ENCODE measurements at places on chromosomes 6 and 20.

DNA sequence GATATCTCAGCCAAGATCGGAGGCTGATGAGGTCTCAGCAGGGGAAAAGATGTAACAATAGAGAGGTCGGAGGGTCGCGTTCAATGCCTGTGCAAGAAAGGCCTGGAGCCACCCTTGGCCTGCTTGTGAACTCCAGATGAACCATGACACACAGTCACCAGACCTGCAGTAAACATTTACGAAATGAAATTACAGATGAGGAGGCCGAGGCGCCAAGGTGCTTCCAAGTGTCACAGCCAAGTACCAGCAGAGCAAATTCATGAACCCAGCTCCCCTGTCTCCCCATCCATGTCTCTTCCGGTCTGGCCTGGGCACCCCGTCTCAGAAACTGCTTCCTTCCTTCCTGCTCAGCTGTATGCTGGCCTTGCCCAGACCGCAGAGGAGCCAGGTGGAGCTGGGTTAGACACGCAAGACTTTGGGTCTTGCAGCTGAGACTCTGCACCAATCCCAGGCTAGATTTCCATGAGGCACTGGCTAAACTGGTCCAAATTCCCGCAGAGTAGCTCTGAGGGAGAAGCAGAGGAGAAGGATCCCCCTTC lies 48.1 kb downstream of the CHMP4B start:
- no peak for DNase-seq

DNA sequence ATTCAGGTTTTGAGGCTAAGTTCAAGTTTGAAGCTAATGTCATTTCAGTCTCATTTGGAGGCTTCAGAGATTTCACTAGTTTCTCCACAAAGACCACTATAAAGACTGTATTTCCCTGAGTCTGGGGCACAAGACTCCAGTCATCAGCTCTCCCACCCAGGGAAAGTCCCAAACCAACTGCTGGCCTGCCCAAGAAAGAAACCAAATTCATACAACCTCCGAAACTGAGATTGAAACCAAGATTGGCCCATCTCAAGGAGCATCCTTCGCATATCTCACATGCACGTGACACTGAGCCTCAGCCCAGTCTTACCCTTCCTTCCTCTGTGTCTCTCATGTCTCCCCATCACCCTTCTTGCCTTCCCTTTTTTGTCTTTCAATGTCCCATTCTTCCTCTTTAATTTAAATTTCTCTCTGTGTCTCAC lies 3.5 kb upstream of the LTA start:
- no peak for DNase-seq

- no peak for DNase-seq
Measured at GRCh38 chr6:113184736-113185135, 672.4 kb upstream of the MARCKS start.

- DNase-seq, result no peak
Measured at GRCh38 chr6:40958738-40959137, 80.3 kb downstream of the UNC5CL start.

DNA sequence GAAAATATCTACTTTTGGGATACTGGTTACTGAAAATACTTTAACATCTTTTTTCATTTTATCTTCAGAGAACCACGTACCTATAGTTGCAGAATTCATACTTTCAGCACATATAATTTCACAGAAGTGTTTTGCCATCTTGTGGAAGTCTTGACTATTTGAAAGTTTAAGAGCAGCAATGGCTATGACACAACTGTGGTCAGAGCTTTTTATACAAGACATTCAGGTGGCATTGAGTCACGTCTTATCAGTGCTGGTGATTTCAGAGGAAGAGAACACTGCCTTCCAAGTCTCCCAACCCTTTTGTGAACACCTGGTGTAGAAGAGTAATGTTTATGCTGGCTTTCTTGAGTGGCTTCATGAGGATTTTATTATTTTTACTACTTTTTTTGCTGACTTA lies 171.6 kb downstream of the ARID1B start:
- DNase-seq, result no peak

- no peak for DNase-seq
Measured at GRCh38 chr6:89596484-89596883, 42.1 kb downstream of the LYRM2 start.

DNA sequence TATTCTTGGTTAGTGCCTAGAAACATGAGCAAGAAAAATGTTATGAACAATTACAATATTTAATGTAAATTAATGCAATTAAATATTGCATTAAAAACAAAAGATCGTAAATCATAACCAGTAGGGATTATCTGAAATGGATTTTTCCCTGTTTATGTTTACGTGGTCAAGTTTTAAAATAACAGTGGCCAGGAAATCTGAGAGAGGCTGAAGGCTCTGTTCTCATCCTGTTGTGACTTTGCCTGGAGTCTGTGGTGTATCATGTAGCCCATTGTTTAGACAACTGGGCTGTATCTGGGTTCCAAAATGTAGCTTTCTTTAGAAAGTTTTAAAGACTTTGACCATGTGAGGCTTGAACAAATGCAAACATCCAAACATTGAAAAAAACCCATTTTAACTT lies 2.4 kb downstream of the MYO6 start:
- DNase-seq, result no peak

GRCh38 chr6:122645256-122645655 lies 35.1 kb downstream of the PKIB start:
- no peak for DNase-seq

DNA sequence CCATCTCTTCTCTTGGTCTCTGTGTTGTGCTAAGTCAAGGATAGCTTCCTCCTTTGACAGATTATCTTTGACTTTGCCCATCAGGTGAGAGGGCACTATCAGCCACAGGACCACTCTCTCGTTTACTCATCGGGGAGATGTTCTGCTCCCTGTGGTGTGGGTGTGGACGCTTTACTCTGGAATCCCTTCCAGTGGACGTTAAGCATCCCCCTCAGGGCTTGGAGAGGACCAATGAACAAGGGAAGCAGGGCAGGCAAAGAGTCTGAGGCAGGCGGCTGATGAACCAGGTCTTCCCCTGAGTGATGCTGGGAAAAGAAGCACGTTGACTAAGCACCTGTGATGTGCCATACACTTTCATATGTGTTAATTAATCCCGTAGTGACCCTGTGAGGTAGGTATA lies 21.0 kb upstream of the RNF24 start:
- DNase-seq, result no peak

DNA sequence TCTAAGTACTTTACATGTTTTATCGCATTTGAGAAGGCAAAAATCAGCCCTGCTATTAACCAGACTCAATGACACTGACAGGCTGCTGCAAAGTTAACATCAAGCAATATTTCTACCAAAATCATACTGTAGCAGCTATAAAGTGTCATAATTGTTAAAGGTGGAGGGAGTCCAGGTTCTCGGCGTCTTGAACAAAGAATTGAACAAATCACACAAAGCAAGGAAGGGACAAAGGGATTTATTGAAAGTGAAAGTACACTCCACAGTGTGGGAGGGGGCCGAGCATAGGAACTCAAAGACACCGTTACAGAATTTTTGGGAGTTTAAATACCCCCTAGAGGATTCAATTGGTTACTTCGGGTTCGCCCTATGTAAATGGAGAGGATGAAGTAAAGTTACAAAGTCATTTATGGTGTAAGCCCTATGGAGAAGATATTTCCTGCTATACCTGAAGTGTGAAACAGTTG lies 12.9 kb upstream of the ZNF391 start:
- DNase-seq, result no peak

DNA sequence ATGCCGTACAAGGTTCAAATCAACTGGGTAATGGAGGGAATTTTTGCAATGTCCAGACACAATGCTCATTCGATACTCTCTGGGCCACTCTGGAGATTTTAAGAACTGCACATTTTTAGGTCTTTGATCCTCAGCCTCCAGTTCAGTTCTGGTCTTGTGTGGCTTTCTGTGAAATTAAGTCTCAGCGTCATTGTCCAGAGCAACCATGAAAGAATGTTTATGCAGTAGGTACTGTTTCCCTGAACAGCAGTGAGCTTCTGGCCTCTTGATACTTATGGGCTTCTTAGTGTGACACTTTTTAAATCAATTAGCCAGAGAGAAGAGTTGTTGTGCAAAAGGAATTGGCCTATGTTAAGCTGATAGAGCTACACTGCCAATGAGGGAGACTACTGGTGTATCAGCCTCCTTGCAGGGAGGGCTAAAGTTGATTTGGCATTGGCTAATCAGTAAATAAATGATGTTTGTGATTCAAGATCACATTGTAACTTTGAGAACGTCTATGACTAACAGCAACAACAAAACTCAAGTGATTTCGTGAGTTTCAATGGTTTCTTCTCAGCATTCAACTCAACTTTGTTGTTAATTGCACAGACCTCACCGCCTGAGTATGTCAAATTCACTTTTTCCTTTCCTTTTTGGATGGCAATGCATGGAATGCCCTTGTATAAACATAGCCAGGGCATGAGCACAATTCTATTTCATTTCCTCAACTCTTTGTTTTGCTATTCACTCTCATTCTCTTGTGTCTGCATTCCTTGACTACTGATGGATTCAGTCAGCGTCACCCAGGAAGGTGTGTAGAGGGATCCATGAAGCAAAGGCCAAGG lies 85.1 kb downstream of the GJA1 start:
- no peak for DNase-seq

GRCh38 chr6:56188429-56188828 lies 59.0 kb downstream of the COL21A1 start:
- DNase-seq, result no peak

GRCh38 chr6:31402324-31403282 lies 792 bp upstream of the MICA start:
- peak; percentile 12 for DNase-seq

DNA sequence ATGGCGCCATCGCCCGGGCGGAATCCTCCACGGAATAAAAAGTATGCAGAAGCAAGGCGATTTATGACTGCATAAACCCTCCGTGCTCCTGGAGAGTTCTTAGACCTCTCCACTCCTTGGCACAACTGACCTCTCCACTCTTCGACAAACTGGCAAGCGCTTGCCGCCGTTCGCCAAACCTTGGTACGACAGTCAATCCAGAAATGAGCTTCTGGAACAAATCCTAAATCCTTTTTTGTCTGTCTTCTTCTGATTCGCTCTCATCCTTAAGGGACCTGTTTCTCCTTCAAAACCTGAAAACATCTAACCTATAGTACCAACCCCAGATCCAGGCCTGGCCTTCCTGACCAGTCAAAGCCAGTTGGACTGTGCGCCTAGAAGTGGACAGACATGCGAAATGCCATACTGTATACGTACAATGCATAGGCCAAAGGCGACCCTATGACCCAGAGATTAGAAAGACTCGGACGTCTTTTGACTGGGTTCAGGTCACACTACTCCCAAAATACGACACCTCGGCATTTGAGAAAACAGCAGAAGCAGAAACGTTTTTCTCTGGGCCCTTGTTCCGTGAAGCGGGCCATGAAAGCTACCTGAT lies 59.4 kb downstream of the TRIM27 start:
- DNase-seq, result no peak

DNA sequence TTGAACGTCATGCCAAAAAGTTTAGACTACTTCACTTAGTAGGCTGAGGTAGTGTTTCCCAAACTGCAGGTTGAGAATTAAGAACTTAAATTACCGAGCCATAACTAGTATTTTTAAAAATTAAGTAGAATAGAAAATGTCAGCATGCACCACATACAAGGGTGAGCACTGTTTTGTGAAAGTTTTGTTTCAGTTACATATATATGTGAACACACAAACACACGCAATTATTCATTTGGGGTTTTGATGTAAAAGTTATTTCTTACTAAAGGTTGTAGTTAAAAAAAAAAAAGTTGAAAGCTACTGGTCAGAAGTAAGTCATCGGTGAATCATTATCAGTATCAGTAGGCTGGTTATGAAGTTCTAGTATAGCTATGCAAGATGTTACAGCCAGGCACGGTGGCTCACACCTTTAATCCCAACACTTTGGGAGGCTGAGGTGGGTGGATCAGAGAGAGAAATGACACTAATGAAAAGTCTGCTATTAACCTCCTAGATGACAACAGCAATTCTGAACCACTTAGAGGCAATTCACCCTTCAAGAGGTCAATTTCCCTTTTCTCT lies 24.1 kb downstream of the FASTKD5 start:
- DNase-seq, result no peak

DNA sequence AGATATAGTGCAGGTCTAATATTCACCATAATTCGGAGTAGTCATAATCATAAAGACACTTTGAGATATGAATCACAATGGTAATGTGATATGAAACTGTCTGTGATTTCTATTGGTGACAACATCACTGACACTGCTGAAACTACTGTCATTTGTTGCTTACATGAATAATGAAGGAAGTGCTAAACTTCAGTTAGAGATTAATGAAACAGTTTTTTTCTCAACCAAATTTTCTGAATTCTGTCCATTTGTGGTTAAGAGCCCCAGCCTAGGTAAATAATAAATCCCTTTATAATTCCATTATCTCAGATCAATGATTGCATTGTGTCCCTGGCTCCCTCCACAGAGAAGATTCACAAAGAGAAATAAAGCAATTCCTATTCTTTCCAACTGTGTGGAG lies 122.6 kb downstream of the HIVEP2 start:
- DNase-seq, result no peak

DNA sequence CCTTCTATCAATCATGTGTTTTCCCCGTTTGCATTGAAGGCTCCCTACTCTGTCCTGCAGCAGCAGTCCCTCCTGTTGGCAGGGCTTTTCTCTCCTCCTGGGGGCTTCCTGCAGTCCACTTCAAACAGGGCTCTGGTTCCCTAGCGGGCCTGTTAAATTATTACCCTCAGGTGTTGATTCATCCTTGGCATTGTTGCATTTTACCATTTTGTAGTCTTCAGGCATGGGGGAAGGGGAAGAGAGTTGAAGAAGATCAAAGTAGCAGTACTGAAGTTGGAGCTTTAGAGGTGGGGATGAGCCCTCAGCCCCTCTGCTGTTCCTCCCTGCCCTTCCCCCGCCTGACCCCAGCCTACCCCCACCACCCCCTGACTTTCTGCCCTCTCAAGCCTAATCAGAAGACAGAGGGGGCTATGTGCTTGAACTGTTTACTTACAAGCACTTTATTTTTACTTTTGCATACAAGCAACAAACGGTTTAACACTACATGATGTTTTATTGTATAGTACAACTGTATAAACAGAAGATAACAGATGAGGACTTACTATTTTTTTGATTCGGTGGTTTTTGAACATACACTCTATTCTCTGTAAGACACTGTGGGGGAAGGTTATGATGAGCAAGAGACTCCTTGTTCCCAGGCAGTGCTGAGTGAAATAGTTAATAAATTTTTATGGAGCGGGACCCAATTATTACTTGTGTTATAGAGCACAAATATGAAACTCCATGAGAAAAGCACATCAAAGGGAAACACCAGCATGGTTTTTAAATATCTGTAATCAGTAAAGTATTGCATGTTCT lies 169.7 kb downstream of the EYA4 start:
- DNase-seq, result no peak

DNA sequence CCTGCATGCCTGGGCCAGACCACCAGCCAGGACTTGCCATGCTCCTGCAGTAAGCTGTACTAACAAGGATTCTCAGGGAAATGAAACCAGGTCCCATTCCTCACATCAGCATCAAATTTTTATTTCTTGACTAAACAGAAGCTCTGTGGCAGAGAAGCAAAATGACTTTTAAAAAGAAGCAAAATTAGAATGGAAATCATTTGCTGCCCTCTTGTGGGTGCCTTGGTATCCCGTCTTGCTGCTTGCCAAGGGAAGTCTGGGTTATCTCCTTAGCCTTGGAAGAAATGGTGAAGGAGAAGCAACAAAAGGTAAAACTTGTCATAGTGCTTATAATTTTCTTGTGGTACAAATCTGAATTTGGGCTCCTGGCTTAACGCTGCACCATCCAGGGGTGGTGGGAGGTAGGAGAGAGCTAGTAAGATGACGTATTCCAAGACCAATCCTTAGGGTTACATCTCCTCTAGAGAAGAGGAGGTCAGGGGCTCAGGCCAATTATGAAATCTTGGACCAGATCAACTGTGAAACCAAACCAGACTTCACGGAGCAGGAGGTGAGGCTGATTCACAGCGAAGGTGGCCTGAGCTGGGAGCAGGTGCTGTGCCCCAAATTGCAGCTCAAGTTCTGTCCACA lies 107.5 kb downstream of the FAXC start:
- DNase-seq, result no peak
